PC-3 (cell line): ENCODE measurements at places on chromosomes 7 and 10. TPM values are rescaled to one million over a fixed set of nuclear protein-coding genes. Genes with fewer than 3 reads are reported as not detected.
A peak's percentile ranks its signal among the peaks of the same experiment; 100 is the strongest.

Gene GNAI1
- 16.9 and 19.6 TPM in 2 replicates for total RNA-seq

- peak; percentile 68 for DNase-seq
Observed at GRCh38 chr10:34905200-34905927, 90.3 kb upstream of the PARD3 start.

GRCh38 chr7:3106361-3106826 is 62.7 kb upstream of the CARD11 start:
- DNase-seq: peak; percentile 28

DNA sequence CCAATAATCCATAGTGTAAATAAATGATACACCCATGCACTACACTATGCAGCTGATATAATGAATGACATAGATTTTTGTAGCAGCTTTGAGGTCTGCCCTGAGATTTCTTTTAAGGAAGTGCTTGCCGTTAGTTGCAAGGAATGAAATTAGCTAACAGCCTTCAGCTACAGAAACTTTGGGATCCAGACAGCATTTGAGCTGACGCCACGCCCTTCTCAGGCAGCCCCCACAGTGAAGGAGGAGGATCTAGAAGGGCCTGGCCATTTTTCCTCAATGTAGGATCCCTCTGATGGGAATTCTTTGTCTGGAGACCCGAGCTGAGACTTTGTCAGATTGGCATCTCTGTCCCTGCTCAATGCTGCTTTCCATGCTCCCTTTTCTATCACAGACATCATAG is 6.1 kb upstream of the PDK4 start:
- DNase-seq: no peak

GRCh38 chr7:74405191-74405898 is 48.4 kb upstream of the GTF2IRD1 start:
- DNase-seq: no peak

- peak; percentile 70 for DNase-seq
Observed at GRCh38 chr10:118543714-118544400, 51.6 kb downstream of the PRLHR start.

Gene MUC12
- 0.18 and 0.69 TPM in 2 replicates for total RNA-seq

DNA sequence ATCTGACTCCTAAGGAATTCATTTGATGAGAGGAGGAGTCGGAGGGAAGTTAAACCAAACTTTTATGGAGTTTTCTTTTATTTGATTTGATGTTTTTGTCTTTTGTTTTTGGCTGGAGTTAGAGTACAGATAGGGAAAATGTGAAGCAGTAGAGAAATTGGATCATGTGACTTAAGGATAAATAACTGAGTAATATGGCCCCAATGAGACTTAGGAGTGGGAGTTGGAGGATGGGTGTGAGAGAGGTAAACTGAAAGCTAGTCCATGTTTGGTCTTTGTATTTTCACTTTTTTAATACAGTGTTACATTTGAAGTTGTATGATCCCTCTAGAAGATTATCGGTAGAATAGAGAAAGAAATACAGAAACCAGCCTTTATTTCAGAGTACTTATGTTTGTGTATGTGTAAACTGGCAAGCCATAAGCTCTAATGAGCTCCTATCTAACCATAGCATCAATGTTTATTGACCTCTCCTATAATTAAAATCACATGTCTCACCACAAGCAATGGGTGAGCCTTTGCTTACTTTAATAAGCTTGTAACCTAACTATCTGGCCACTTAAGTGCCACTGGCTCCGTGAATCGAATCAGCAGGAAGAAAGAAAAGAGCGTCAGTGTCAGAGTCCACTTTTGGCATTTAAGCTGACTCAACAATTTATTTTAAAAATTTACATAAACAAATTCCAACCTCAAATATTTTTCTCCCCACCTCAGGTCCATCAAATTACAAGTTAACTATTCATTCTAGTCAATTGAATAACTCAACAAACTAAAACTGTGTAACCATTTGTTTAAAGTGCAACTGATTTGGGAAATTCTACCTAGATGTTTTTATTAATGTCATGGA is 113.8 kb downstream of the EPDR1 start:
- no peak for DNase-seq

GRCh38 chr7:152362128-152362926 is 73.5 kb downstream of the KMT2C start:
- no peak for DNase-seq

DNA sequence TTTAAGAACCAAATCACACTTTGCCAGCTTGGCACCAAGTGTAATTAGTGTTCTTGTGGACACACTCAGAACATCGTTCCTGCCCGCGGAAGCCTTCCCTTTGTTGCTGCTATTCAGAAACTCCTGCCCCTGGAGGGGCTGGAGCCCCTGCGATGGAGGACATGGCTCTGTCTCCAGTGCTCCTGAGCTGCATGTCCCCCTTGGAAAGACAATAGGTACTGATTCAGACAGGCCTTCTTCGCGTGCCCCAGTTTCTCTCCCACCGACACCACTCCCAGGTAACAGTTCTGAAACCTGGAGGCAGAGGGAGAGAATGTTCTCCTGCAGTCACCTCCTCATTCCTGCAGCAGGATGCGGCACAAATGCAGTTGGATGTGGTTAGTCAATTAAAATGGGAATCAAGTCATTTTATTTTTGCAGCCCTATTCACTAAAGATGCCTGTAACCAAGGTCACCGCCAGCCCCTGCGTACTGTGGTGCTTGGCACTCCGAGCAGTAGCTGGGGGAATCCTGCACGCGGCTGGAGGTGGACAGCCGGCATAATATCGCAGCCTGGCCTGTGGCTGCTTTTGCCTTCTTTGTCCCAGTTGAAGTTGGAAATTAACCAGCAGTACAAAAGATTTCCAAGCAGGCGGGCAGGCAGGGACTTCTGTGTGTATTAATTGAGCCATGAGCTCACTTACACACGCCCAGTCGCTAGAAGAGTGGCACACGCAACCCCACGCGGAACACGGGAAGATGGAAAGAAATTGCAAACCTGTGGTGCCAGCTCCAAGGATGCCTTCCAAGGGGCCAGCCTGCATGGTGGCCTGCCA is 205.7 kb downstream of the EBF3 start:
- no peak for DNase-seq

Gene MTERF1
- total RNA-seq: 4.0 and 10.0 TPM in 2 replicates

DNA sequence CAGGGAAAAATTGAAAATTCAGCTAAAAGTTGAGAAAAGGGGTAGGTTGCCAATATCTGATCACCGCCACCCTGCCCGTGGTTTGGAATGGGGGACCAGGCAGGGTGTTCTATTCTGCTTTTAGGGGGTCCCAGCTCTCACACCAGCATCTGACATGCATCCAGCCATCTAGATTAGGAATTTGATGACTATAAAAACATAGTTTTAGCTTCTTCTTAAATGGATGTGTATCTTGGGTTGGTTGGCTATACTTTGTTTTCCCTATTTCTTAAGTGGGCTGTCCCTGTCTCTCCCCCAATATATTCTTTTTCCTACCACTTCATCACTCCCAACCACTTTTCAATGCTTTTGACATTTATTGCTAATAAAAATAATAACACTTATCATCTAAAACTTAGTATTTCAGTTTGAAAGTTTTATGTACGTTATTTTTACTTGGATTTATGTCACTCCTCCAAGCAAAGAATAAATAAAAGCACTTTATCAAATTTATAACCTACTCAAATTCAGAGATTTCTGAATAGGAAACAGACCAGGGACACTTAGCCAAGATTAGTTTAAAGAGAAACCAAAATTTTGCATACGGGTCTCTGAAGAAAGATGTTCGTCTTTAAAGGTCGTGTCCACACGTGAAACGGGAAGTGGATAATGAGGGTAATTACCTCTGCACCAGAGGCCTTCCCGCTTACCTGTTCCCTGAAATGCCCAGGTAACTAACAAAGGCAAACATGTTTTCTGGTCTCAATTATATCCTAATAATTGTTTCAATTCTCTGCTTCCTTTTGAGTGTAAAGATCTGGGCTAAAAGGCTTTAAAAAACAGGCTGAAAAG is 233.2 kb upstream of the AUTS2 start:
- DNase-seq: no peak

GRCh38 chr10:52623761-52624160 is 148.8 kb downstream of the MBL2 start:
- DNase-seq: no peak

- DNase-seq: no peak
Observed at GRCh38 chr7:137804836-137805235, 41.9 kb downstream of the DGKI start.

DNA sequence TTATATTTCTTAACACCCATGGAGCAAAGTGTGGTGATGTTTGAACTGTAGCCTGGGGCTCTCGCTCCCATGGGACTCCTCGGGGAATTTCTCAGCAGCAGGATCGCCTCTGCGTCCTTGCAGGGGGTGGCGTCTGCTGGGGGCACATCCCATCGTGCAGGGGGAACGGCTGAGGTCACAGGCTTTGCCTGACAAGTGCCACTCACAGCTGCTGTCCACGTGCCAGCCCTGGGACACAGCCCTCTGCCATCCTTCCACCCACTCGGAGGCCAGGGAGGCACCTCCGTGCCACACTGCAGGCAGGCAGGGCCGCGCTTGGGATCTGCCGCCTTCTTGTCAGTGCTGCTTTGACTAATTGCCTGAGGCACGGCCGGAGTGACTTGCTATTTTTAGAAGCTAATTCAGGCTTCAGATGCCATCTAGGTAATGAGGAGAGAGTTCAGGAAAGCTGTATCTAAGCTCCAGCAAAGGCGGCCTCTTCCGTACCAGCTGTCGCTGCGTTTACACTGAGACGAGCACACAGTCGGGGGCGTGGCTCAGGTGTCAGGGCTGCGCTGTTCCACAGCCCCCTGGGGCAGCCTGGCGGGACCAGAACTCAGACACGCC is 45.7 kb downstream of the PITRM1 start:
- DNase-seq: no peak

Gene ANXA8
- 0.69 and 1.1 TPM in 2 replicates for total RNA-seq

Gene CDNF
- total RNA-seq: 1.2 TPM in 1 of 2 replicates, not detected in the other

GRCh38 chr7:2393706-2394105 is 9.7 kb upstream of the CHST12 start:
- no peak for DNase-seq

DNA sequence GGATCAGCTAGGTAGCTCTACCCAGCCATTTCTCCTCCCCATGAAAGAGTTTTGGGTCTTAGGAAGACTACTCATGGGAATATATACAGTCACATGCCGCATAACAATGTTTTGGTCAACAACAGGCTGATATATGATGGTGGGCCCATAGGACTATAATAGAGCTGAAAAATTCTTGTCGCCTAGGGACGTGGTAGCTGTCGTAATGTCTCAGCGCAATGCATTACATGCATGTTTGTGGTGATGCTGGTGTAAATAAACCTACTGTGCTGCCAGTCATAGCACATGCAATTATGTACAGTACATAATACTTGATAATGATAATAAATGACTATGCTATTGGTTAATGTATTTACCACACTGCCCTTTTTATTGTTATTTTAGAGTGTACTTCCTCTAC is 78.2 kb upstream of the DLX6 start:
- no peak for DNase-seq

- DNase-seq: no peak
Observed at GRCh38 chr10:4202938-4203337, 417.9 kb upstream of the KLF6 start.

DNA sequence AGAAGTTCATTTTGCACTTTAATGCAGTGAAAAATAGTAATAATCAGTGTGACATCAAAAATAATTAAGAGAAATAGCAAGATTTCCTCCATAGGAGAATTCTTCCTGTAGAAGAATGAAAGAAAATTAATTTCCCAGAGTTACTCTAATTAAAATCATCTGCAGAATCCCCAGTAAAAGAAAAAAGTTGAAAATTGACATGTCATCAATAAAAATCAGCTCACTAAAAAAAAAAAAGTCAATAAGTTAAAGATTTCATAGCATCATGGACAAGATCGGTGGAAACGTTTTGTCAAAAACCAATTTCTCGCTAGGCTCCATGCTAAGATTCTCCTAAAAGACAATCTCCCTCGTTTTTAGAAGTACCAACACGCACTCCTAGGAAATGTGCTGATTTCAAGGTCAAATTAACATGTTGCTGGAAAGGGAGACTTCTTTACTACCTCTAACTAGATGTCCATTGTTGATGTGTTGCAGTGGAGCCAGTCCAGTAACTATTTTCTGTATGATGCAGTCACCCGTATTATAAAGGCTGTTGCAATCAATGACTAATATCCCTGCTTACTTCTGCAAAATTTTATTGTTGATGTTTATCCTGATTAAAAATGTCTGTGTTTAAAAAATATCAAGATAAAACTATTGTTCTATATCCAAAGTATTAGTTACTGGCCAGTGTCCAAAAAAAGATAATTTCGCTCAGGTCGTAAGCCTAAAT is 591.9 kb upstream of the MGMT start:
- DNase-seq: peak; percentile 13

GRCh38 chr10:50618624-50619023 is 5.1 kb downstream of the SGMS1 start:
- DNase-seq: peak; percentile 60

GRCh38 chr7:1709900-1710299 is 39.8 kb downstream of the ELFN1 start:
- peak; percentile 35 for DNase-seq

DNA sequence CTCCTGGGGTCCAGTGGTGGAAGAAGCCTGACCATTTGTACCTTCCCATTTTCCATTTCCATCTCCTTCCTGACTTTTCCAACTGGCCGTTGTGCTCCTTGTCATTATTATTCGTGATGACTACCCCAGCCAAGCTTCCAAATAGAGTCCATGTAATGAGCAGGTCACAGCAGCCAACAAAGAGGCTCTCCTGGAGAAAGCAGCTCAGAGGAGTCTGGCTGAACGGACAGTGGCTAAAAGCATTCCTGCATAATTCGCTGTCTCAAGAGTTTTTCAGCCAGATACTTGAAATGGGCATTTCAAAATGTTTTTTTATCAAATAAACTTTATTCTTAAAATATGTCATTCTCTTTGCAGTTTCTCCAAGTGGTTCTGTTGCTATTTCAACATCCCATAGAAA is 458.6 kb downstream of the INHBA start:
- DNase-seq: no peak

Gene SLC25A40
- total RNA-seq: 4.5 and 5.2 TPM in 2 replicates

Gene GDF10
- not detected in 2 replicates for total RNA-seq

Gene ADAM8
- total RNA-seq: 113 and 147 TPM in 2 replicates

Gene NPFFR1
- not detected in 2 replicates for total RNA-seq

GRCh38 chr10:133298466-133298865 is 10.2 kb downstream of the TUBGCP2 start:
- no peak for DNase-seq

Gene IFIT1
- total RNA-seq: 14.1 and 19.6 TPM in 2 replicates

DNA sequence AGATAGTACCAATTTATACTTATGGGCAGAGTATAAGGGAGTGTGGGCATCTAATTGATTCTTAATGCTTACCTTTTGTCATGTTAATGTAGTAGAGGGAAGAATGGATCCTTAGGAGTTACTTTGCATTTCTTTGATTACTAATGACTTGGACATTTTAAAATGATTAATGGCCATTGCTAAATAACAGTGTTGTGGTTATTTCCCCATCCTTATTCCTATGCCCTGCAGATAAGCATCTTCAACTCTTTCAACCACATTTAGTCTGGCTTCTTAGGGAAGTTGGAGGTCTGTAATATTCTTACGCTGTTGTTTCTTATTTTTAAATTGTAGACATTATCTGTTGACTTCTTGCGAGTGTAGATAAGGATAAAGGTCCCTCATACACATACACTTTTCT is 37.2 kb downstream of the KAT6B start:
- DNase-seq: no peak

GRCh38 chr7:48042216-48042615 is 6.9 kb downstream of the C7orf57 start:
- DNase-seq: peak; percentile 37

Gene WDR86
- not detected in 2 replicates for total RNA-seq
